ENCODE measurements at places on chromosomes 5 and 9. TPM values are rescaled to one million over a fixed set of nuclear protein-coding genes. Genes with fewer than 3 reads are reported as not detected.

GRCh38 chr5:25554077-25554476, 909.3 kb upstream of the CDH10 start:
- DNase-seq = no peak

PCDHGC4 gene
- 1.7 TPM for total RNA-seq

DNA sequence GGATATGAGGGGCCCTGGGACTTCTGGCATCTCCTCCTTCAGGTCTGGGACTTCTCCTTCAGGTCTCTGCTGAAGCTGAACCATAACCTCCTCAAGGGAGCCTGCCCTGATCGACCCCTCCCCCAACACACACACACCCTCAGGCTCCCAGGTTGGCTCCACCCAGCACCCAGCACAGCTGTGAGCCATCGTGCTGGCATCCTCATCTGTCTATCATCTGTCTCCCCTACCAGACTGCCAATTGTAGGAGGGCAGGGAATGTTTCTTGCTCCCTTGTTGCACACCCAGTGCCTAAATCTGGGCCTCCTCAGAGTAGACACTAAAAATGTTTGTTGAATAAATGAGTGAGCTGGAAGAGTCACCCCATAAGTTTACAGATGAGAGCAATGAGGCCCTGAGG, 71.4 kb downstream of the LRSAM1 start:
- no peak for DNase-seq

- DNase-seq = no peak
Measured at GRCh38 chr5:115209279-115209678, 39.6 kb upstream of the TRIM36 start.

NR4A3 gene
- 92.1 TPM for total RNA-seq

- DNase-seq = no peak
Measured at GRCh38 chr5:15440434-15440833, 59.5 kb upstream of the FBXL7 start.

DNA sequence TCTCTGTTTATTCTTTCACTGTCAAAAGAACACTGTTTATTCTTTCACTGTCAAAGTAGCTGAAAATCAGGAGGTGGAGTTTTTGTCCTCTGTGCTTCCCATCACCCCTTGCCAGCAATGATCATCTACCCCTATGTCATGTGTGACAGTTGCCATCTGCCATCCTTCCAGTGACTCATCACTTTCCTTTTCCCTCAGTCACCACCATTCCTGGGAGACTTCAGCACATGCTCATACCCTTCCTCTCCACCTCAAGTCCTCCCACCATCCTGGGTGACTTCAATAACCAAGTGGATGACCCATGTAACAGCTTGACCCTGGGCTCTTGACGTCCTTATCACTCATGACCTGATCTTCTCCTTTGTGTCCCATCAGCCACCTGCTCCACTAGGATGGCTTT, 43.3 kb upstream of the RASEF start:
- no peak for DNase-seq

DNA sequence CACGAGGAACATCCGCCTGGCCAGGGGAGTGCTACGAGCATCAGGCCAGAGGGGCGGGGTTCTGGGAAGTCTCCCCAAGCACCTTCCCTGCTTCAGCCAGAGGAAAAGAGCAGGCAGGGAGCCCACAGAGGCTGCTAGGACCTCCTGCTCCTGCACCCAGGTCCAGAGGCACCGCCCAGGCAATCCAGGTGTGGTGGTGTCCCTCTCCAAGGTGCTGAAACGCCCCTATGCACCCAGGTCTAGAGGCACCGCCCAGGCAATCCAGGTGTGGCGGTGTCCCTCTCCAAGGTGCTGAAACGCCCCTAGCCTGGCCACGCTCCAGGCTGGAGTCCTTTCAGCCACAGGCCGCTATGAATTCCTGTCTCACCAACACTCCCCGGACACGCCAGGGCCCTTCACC, 10.7 kb upstream of the UBAC1 start:
- DNase-seq = no peak

DNA sequence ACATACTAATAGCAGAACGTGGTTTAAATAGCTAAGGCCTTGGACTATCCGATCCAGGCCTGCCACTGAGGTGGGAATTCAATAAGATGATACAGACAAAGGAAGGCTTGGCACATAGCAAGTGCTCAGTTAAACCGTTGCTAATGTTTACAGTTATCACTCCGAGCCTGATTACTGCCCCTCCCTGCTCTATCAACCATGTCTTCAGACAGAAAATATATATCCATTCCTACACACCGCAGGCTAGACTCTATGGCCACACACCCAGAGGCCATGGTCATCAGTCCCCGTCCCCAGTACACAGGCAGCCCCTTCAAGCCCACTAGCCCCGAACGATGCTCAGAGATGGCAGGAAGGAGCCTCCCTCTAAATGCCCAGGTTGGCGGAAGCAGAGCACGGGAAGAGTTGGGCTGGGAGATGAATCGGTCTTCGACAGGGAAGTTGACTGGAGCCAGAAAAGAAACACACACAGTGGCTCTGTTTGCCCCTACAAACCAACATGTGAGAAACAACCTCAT, 49.7 kb upstream of the STXBP1 start:
- no peak for DNase-seq

DNA sequence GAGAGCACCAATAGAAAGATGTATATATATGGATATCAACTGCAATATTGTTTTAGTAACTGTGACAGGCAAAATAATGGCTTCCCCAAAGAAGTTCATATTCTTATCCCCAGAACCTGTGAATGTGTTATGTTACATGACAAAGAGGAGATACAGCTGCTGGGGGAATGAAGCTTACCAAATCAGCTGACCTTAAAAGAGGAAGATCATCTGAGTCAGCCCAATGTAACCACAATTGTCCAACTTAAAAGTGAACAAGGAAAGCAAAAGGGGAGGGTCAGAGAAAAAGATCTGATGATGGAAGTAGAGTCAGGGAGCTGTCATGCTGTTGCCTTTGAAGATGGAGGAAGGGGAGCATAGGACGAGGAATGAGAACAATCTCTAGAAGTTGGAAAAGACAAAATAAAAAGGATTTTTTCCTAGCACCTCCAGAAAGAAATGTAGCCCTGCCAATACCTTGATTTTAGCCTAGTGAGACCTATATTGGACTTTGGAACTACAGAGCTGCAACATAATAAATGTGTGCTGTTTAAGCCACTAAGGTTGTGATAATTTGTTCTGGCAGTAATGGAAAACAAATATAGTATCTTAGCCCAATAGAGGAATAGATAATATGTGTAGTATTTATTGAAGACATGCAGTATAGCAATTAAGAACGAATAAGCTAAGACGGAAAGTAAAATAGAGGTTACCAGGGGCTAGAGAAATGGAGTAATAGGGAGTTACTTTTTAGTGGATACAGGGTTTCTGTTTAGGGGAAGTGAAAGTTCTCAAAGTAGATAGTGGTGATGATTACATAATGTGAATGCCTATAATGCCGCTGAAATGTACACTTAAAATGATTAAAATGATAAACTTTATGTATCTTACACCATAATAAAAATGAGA, 115.9 kb downstream of the PIK3R1 start:
- no peak for DNase-seq

DNA sequence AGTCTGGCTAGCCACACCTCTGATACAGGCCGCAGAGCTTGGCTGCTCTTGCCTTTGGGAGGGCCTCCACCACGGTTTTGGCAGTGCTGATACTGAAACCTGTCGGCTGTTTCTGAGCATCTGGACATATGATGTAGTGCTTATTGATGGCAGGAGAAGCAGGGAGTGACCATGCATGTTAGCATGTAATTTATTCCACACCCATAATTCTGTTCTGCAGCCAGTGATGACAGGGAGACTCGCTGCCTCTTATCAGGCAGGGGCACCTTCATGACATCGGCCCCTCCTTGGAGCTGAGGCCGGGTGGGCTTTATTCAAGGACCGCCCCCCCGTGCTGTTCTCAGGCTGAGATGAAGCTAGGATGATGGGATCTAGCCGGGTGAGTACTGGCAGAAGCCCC, 49.0 kb downstream of the OLFM1 start:
- no peak for DNase-seq

- no peak for DNase-seq
Measured at GRCh38 chr5:178182158-178182876, 4.9 kb downstream of the GMCL2 start.

DNA sequence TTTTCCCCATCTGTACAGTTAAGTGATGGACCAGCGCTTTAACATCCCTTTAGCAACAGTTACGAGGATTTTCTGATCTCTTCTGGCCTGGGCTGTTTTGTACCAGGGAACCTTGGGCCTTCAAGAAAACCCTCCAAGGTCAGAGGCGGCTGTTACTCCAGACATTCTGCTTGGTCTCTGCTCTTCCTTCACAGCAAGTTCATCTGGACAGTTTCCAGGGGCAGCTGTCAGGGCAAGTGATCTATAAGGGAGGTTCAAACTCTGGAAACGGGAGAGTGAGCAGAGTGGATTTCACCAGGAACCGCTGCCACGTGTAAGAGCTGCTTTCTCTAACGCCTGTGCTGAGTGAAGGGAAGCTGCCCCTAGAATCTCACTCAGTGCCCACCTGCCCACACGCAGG, 36.7 kb downstream of the ZNF618 start:
- DNase-seq = no peak

FGD3 gene
- 2.7 TPM for total RNA-seq

GRCh38 chr9:79396168-79396567, 175.6 kb upstream of the TLE4 start:
- no peak for DNase-seq

DNA sequence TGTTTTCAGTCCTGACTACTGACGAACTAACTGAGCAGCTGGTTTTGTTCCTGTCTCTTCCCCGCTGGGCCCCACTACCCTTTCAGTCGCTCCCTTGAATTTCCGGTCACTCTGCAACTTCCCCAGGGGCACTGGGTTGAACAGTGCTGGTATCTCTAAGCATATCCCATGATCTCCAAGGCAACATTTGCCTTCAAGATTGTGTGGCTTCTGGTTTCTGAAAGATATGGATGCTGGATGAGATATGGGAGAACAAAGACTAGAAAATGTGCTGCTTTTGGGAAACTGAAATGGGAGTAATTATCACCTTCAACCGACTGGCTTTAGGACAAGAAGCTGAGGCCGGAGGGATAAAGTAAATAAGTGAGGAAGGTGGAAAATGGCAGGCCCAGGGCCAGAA, 258.2 kb upstream of the PIK3R1 start:
- DNase-seq = no peak

INSL4 gene
- not detected for total RNA-seq

PCDHB9 gene
- total RNA-seq = 2.5 TPM

ARHGEF39 gene
- 0.18 TPM for total RNA-seq

- DNase-seq = no peak
Measured at GRCh38 chr9:2479056-2479565, 142.5 kb upstream of the VLDLR start.

DNA sequence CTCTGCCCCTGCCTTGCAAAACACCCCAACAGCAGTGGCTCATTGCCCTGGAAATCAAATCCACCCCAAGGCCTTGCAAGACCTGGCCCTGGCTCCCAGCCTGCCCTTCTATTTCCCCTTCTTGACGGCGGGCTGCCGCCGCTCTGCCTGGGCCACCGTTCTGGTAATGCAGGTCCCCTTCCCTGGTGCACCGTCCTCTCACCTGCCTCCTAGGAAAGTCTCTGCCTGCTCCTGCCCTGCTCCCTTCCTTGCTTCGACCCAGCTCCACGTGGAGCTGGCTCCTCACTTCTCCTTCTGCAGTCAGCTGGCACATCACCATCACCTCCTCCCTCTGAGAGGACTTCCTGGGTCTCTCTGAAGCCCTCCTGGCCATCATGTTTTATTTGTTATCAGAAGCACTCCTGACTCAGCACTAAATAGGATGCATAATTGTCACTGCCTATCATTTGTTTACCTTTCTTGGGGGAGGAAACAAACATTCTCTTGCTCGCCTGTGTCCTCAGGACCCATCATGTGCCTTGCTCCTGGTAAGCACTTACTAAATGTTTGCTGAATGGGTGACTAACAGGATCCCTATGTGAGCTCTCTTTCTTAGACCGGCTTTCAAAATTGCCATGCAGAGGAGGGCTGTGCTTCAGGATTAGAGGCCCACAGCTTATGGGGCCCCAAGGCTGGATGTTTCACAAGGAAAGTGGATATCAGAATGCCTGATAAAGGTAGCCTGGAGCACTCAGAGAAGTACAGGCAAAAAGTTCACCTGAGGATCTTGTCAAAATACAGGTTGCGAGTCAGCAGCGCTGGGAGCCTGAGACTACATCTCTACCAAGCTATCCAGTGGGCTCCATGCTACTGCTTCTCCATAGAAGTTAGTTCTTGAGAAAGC, 19.6 kb upstream of the C5orf47 start:
- DNase-seq = no peak

DNA sequence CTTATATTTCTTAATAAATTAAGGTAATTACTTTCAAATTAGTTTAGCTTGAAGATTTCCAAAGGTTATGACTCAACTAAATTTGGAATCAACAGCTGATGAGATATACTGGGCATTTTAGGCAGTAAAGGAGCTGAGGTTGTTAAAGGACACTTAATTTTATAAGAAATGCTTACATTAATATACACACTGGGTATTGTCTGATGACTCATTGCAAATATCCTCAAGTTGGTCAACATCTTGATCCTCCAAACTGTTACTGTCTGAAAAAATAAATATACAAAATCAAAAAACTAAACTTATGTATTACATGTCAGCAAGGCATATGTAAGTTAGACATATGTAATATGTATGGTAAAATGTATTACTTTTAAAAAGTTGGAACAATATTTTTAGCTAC, 3.4 kb downstream of the GFM2 start:
- DNase-seq = no peak

DNA sequence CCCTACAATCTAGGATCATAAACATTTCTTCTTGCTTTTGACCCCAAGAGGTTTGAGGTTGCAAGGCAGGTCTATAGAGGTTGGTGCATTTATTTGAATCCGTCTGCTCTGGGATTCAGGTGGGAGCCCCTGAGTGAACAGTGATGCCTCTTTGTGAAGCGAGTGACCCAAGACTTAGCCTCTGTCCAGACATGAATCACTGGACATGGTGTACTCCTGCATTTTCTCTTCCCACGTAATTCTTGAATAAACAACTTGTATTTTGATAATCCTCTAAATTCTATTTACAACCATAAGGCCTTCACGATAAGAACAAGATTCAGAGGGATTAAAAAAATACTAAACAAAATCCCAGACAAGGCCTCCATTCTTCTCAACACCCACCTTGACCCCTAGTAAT, 67.5 kb upstream of the PLPP6 start:
- DNase-seq = no peak

GRCh38 chr5:149264439-149265067, 7.1 kb upstream of the AFAP1L1 start:
- no peak for DNase-seq

FAM221B gene
- not detected for total RNA-seq

- DNase-seq = no peak
Measured at GRCh38 chr5:21254161-21254560, 1266.2 kb upstream of the CDH18 start.

DNA sequence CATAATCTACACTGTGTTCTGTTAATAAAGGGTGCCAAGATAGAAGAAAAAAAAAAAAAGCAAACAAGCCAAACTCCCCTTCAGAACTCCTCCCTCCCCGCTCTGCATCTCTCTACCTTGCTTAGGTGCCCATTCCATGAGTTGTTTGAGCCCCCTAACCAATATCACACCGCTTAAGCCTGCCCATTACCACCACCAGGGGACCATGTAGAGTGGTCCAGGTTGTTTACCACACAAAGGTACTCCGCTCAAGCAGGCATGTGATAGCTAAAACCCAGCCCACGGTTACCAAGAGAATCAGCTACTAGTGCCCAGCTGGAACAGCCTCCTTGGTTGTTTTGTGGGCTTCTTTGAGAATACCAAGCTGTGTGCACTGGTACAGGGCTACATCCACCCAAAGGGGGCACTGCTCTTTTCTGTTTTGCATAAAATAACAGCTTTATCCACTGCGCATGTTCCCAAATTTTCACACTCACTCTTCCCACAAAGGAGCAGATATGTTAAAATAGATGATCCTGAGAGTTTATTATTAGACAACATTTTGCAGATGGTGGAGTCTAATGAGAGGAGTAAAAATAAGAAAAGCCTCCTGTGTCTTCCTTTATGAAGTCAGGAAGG, 304.1 kb downstream of the DEPDC1B start:
- DNase-seq = no peak

CDHR2 gene
- total RNA-seq = 0.29 TPM

SNCB gene
- total RNA-seq = 1.3 TPM
